Stomach (tissue), 19 donors: ENCODE measurements at places on chromosomes 6 and 20. TPM values are rescaled to one million over a fixed set of nuclear protein-coding genes. Genes with fewer than 3 reads are reported as not detected.
A peak's percentile ranks its signal among the peaks of the same experiment; 100 is the strongest.

DNA sequence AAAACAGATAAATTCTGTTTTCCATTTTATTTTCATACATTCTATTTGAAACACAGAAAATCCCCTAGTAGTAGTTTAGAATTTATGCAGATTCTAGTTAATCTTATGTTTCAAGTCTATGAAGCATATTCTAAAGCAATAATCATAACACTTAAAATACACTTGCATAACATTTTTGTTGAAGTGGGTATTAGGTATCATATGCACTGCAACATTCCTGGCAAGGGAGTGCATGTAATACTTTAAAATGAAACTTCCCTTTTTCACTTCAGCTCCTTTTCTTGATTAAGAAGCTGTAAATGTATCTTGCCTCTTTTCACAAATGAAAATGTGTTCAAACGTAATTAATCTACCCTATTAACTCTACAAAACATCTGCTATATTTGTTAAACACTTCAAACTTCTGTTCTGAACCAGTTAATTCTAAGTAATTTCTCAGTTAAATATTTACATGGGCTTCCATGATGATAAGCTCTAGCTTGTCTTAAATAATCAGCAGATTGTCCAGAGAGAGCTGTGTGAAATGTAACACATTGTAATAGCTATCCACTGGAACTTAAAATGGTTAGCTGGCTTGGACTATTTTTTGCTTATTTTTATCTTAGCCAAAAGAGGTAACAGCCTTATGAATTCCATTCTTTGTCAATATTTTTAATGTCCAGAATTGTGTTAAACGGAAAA, 192.8 kb downstream of the COL19A1 start:
- no peaks in the 10 kb centered on the region for H3K27me3 ChIP-seq
- H3K4me1 ChIP-seq: no peaks in the 10 kb centered on the region
- no peak overlapping the region for H3K27ac ChIP-seq
- no peaks in the 10 kb centered on the region for H3K36me3 ChIP-seq
- no peak for DNase-seq

- no peaks in the 10 kb centered on the region for H3K36me3 ChIP-seq
- DNase-seq: peak; percentile 77
- no peaks in the 10 kb centered on the region for H3K27me3 ChIP-seq
- no peak overlapping the region for H3K27ac ChIP-seq
Measured at GRCh38 chr6:75524322-75524972, 30.8 kb upstream of the FILIP1 start.

DNA sequence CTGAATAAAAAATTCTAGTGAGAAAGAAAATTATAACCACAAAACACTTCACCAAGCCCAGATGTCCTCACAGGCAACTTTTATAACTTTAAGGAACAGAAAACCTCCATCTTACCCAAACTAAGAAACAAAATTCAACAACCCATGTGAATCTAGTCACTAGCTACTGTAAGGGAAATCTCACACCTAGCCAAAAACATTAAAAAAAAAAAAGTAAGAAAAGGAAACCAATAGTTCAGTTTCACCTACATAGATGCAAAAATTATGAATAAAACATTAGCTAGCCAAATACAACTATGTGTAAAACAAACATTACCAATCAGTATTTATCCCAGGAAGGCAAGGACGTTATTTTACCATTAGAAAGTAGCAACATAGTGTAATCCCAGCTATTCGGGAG, 35.5 kb upstream of the SLC23A2 start:
- peaks cover 5% of the 10 kb centered on the region for H3K27me3 ChIP-seq
- H3K36me3 ChIP-seq: no peaks in the 10 kb centered on the region
- no peak overlapping the region for H3K4me3 ChIP-seq
- no peak for DNase-seq

DNA sequence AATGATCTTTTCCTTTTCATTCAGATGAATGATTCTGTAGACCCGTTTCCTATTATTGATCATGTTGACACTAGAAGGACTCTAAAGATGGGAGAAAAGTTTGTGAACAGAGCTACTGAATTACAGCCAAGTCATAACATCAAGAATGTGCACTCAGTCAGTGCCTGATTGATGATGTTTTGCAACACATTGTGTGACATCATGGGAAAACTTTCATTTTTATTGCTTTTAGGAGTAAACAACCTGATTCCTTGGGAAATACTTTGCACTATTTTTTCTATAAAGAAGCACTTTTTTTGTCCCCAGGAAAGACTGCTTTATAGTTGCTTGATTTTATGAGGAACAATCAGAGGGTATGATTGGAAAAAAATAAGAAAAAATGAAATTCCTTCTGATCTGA, 383.8 kb upstream of the JAG1 start:
- H3K27ac ChIP-seq: no peak overlapping the region
- H3K36me3 ChIP-seq: no peaks in the 10 kb centered on the region
- H3K4me3 ChIP-seq: no peak overlapping the region
- no peaks in the 10 kb centered on the region for H3K27me3 ChIP-seq
- no peak for DNase-seq

DNA sequence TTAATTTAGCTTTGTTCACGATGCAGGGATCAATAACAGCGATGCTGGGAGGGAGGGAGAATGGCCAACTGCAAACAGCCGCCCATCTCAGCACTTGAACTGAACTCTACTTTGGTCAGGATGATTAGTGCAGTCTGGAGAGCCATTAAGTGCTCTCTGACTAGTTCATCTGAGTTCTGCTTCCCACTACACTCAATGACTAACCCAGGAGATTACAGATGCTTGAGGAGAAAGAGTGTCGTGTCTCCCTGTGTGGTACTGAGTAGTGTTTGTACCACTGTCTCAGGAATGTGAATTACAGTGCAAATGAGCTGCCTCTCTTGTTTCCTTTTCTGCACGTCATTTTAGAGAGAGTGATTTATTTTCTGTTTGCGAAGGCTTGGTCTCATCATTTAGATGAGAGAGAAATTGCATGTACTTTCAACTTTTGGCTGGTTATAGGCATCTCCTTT, 23.5 kb downstream of the CARMIL1 start:
- H3K27ac ChIP-seq: peak overlapping the region; percentile 54
- no peak for DNase-seq
- H3K4me3 ChIP-seq: no peak overlapping the region
- no peaks in the 10 kb centered on the region for H3K27me3 ChIP-seq
- peaks cover 23% of the 10 kb centered on the region for H3K4me1 ChIP-seq

DNA sequence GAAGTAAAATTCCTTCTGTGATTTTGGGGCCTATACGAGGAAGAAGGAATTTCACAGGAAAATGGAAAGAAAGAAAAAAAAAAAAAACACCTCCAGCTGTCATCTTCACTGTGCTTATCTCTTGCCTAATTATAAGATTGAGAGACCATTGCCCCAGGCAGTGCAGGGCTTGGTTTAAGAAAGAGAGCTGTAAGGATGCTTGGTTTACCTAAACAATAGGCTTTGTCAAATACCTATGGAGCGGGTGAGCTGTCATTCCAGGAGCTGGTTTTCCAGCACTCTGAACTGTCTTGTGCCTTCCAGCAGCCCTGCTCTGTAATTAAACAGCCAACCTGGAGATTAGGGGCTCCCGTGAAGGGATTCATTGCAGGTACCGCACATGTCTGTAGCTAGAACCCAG, 137.8 kb downstream of the EDN3 start:
- no peaks in the 10 kb centered on the region for H3K27me3 ChIP-seq
- no peak overlapping the region for H3K4me3 ChIP-seq
- no peaks in the 10 kb centered on the region for H3K36me3 ChIP-seq
- no peaks in the 10 kb centered on the region for H3K4me1 ChIP-seq

GRCh38 chr6:36399970-36400369, 12.5 kb upstream of the ETV7 start:
- H3K36me3 ChIP-seq: no peaks in the 10 kb centered on the region
- H3K4me1 ChIP-seq: no peaks in the 10 kb centered on the region
- no peaks in the 10 kb centered on the region for H3K27me3 ChIP-seq

- H3K36me3 ChIP-seq: no peaks in the 10 kb centered on the region
- no peaks in the 10 kb centered on the region for H3K27me3 ChIP-seq
- H3K4me3 ChIP-seq: no peak overlapping the region
- H3K27ac ChIP-seq: no peak overlapping the region
- no peaks in the 10 kb centered on the region for H3K4me1 ChIP-seq
Measured at GRCh38 chr20:8726460-8726859, 342.4 kb upstream of the PLCB4 start.

GRCh38 chr20:19368351-19368750, 155.9 kb downstream of the SLC24A3 start:
- DNase-seq: no peak
- no peaks in the 10 kb centered on the region for H3K36me3 ChIP-seq
- no peak overlapping the region for H3K4me3 ChIP-seq
- no peaks in the 10 kb centered on the region for H3K27me3 ChIP-seq

GRCh38 chr6:16355238-16355637, 116.9 kb downstream of the GMPR start:
- no peak overlapping the region for H3K27ac ChIP-seq
- no peaks in the 10 kb centered on the region for H3K4me1 ChIP-seq
- no peak for DNase-seq
- no peaks in the 10 kb centered on the region for H3K36me3 ChIP-seq

Gene PCMT1
- total RNA-seq: 78.6 TPM

Gene RSPO4
- total RNA-seq: not detected

Gene LY6G6F
- total RNA-seq: not detected

Gene C6orf132
- 77.6 TPM for total RNA-seq

Gene CAGE1
- total RNA-seq: not detected
